ENCODE measurements at places on chromosomes 6 and 20.

- DNase-seq = no peak
Observed at GRCh38 chr6:39847221-39847620, 55.0 kb downstream of the DAAM2 start.

DNA sequence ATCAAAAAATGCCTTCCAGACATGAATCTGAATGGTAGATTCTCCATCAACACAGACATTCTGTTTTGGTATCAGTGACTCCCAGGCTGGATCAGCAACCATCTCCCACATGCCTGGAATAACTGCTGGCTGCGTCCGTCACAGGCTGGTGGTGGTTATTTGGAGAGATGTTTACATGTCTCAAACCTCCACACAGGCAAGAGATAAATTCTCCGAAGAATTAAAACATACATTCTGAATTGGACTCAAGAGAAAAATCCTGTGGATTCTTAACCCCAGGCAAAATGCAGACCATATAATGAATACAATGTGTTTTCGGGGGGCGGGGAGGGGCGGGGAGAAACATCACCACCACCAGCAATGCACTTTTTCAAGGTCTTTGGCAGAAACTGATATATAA, 108.2 kb downstream of the THBS2 start:
- DNase-seq = no peak

DNA sequence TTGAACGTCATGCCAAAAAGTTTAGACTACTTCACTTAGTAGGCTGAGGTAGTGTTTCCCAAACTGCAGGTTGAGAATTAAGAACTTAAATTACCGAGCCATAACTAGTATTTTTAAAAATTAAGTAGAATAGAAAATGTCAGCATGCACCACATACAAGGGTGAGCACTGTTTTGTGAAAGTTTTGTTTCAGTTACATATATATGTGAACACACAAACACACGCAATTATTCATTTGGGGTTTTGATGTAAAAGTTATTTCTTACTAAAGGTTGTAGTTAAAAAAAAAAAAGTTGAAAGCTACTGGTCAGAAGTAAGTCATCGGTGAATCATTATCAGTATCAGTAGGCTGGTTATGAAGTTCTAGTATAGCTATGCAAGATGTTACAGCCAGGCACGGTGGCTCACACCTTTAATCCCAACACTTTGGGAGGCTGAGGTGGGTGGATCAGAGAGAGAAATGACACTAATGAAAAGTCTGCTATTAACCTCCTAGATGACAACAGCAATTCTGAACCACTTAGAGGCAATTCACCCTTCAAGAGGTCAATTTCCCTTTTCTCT, 24.1 kb downstream of the FASTKD5 start:
- no peak for DNase-seq

GRCh38 chr20:32577023-32577422, 8.1 kb downstream of the NOL4L start:
- DNase-seq = no peak

DNA sequence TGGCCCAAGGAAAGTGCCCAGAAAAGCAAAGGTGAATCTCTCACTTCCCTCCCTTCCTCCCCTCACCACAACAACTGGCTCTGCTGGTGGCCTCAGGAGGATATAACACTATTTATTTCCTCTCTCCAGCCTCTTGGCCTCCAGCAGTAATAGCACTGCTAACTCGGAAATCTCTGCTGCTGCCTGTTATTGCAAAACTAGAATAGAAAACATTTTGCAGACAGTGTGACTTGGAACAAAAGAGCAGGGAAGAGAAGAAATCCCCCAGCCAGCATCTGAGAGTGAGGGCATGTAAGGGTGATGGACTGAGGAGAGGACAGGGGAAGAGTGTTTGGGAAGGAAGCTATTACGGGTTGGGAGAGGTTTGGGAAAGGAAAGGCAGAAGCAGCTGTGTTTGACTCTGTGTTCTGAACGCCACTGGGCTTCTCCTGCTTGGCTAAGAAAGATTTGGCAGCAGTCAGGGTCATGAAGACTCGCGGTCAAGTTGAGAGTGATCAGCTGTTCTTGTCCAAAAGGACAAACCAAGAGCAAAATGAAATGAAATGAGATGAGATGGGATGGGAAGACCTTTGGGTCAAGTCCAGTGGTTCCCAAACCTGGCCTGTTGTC, 81.0 kb upstream of the SNX9 start:
- DNase-seq = no peak

- no peak for DNase-seq
Observed at GRCh38 chr6:91852252-91852651, 1265.4 kb upstream of the MAP3K7 start.

DNA sequence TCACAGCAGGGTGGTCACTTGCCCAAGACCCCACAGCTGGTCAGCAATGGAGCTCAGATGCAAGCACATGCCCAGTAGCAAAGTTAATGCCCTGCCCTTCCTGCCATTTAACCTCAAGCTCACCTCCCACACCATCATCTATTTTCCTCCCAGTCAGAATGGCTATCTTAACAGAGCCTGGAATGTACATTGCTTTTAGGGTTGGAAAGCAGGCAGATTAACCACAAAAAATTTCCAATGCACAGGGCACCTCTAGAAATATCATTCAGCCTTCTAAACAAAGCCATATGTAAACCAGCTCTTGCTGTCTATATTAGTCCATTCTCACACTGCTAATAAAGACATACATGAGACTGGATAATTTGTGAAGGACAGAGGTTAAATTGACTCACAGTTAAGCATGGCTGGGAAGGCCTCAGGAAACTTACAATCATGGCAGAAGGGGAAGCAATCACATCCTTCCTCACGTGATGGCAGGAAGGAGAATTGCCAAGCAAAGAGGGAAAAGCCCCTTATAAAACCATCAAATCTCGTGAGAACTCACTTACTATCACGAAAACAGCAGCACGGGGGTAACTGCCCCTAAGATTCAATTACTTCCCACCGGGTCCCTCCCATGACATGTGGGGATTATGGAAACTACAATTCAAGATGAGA, 106.9 kb downstream of the FYN start:
- no peak for DNase-seq
